ENCODE measurements at places on chromosomes 7 and 10.
A peak's percentile ranks its signal among the peaks of the same experiment; 100 is the strongest.

GRCh38 chr7:2387897-2388636 is 15.3 kb upstream of the CHST12 start:
- ATAC-seq: no peak

DNA sequence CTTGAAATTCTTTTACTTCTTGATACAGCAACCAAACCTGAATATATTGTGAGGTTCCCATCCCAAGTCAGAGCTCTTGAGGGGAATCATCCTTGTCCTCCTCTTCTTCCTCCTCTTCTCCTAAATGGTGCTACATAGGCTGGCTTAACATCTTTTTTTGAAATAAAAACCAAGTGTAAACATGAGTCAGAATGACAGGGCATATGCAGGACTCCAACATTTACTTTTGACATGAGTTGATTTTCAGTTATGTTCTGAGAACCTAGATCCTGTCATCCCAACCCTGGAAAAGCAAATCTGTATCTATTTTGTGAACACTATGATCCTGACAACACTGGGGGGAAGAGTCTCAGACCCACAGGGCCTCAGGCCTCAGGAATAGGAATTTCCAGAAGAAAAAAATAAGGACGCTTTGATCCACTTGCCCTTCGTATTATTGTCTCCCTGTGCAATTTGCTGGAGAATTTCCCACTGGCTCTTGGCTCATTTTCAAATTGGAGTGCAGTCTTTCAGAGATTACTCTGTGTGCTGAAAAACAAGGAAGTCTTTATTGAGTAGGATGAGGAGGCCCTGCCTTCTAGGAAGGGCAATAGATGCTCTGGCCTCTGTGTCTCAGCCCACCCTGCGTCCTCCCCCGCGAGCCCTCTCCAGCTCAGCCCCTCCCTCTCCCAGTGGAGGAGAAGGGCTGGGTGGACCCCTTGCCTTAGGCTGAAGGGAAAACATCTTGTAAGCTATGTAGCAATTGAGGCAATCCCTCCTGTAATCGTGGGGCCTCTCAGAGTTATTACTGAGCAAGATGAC is 121.6 kb downstream of the CREB5 start:
- ATAC-seq: no peak

GRCh38 chr7:74453322-74454011 is at the start of gene GTF2IRD1:
Gene GTF2IRD1 (plus strand): TSS chr7:74453906. CDS start chr7:74508081, 54,175 bp downstream.
- ATAC-seq: no peak

DNA sequence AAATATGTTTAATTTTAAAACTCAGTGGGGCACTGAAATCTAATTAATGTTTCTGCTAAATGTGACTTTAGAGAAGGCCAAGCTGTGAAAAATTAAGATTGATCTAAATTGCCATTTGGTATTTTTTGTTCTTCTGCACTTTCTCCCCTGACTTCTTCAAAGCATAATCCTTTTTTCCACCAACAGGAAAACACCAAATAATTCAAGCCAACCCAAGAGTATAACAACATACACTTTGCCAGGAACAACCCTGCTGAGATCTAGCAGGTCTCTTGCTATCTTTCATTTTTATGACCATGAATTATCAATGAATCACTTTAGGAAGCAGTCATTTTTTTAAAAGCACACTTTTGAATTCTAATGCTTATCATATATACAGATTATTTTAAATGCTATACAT is 100.1 kb downstream of the USP6NL start:
- no peak for ATAC-seq

DNA sequence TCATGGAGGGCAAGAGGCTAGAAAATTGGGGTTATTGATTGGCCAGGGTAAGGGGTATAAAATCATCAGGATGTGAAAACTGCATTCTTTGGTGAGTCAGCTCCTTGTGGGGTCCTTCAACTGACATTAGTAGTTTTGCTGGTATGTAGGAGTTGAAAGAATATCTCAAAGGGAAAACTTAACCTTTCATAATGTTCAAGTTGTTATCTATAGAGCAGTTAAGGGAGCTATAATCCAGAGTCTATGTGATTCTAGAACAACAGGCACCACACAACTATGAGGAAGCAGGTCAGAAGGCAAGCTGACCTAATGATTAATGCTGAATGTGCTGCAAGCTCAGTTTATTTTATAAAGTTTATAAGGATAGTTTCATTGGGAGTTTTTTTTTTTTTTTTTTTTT is 13.7 kb downstream of the PRPS1L1 start:
- no peak for ATAC-seq

DNA sequence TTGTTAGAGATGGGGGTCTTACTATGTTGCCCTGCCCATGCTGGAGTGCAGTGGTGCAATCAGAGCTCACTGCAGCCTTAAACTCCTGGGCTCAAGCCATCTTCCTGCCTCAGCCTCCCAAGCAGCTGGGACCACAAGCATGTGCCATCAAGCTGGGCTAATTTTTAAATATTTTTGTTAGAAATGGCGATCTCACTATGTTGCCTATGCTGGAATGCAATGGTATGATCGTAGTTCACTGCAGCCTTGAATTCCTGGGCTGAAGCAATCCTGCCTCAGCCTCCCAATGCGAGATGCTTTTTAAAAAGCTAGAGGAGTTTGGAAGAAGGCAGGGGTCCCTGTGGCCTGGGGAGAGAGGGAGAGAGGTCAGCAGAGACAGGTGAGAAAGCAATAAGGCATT is 600.1 kb upstream of the AUTS2 start:
- ATAC-seq: no peak

DNA sequence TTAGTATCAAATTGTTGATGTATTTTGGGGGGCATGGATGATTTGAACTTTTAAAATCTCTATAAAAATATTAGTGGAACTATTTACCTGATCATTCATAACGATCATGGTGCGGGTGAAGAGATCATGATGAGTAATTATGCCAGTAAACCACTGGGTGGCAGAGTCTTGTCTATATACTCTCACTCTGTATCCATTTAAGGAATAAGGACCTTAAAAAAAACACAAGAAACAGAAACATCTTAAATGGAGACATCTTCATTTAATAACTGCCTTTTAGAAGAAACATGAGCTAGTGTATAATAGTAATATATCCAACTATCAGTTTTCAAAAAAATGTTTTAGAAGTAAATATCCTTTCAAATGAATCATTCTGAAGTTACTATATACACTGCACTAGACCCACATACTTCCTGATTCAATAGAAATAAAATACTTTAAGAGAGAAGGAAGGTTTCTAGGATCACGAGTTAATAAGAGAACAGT is 84.0 kb downstream of the NRBF2 start:
- peak; percentile 89 for ATAC-seq

DNA sequence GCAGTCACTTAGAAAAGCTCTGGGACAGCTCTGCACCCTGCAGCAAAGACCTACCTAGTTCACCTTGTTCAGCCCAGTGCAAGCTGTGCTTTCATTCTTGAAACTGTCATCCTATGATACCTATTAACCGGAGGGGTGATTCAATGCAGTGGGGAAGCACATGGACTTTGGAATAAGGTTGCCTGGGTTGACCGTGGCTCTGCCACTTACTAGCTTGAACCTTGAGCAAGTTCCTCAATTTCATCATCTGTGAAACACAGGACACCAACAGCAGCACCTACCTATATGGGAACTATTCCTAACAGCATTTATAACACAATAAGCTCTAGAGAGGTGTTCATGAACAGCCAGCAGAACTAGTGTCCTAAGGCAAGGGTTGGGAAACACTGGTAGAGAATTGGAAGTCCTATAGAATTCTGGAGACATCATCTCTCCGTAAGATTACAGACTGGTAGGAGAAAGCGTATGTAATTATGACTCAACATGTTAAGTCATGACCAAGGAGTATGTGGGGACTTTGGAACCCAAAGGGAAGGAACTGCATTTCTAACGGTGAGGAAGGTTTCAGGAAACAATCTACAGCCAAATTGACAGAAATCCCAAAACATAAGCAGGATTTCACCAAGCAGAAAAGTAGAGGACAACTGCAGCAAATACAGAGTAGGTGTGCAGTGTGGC is 270.0 kb downstream of the USP6NL start:
- ATAC-seq: no peak

- no peak for ATAC-seq
These were observed 309.6 kb downstream of the RNLS start for GRCh38 chr10:88273567-88273966.

Data from activated CD4-positive, CD25-positive, alpha-beta regulatory T cell treated with anti-CD3 and anti-CD28 coated beads, Interleukin-2, amount 50 U/mL, for 24 hours (primary cell).